ENCODE measurements at places on chromosomes 16 and 17.

GRCh38 chr17:82231562-82232321 is 2.9 kb downstream of the SLC16A3 start:
- DNase-seq = peak; percentile 61

- DNase-seq = no peak
Measured at GRCh38 chr16:23409522-23409921, 43.5 kb downstream of the COG7 start.

GRCh38 chr16:48632137-48632774 is 22.3 kb upstream of the N4BP1 start:
- no peak for DNase-seq

DNA sequence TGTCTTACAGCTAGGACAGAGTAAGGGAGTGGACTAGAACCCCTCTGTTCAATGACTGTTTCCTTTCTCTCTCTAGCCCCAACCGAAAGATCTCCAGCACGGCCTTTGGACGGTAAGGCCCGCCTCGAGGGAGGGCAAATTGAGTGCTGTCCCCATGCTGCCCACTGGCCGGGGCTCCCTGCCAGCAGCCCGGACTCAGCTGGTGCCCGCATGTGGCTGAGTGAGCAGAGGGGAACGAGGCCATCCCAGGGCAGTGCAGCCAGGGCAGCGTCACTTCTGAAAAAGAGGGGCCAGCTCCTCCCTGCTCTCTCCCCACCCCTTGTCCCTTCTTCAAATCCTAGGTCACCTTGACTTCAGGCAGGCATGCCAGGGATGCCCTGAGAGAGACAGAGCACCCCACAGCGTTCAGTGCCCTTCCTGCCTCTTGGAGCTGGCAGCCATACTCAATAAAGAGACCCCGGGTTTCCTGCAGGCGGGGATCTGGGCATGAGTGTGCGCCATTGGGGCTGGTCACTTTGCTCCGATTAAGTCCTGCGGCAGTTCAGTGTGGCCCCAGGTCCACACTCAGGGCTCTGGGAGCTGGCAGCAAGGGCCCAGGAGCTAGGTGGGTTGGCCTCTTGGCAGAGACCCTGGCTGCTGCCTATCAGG is 130.9 kb downstream of the RAB11FIP4 start:
- no peak for DNase-seq

DNA sequence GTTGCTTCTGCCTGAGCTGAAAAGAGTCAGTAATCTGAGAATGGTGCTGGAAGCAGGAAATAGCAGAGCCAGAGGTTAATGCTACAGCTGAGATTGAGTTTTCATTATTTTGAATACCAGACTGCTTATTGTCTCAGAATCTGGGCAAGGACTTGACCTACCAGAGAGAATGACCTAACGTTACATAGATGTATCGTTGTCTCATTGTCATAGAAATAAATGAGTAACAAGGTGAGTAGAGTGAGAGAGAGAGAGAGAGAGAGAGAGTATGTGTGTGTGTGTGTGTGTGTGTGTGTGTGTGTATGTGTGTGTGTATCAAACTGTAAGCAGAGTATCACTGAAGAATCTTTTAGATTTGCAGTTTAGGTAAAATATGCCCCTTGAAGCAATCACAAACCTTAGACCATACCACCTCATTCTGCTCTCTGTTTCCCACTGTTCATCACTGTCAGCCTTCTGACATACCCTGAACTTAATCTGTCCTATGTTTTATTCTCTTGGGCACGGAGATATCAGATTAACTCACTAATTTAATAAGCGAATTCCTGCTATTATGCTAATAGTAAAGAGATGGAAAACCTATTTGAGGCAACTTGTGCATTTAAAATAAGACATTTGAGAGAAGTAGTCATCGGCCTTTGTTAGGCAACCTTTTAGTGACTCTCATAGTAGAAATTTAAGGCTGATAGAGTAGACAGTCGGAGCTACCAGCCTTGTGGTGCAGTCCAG is 87.8 kb downstream of the CYB561 start:
- no peak for DNase-seq

DNA sequence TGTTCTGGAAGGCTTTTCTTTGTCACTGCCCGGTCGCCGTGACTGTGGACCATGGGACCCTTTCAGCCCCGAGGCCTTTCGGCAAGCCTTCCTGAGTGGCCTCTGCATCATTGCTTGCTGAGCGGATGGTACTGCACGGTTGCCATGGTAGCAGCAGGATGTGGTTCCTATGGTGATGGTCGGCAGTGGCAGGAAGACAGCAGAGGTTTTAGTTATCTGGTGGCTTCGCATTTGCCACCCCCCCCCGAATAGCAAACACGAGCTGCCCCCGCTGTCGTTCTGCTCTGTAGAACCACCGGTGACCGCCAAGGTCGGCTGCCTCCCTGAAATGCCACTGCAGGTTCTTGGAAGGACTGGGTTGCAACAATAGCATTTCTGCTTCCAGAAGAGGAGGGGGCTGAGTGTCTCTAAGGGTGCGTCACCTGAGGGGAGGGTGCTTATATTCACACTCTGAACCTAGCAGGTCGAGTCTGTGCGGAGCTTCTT is 76.6 kb downstream of the CMIP start:
- peak; percentile 95 for DNase-seq

- no peak for DNase-seq
Measured at GRCh38 chr17:80091376-80091775, 10.0 kb upstream of the GAA start.

DNA sequence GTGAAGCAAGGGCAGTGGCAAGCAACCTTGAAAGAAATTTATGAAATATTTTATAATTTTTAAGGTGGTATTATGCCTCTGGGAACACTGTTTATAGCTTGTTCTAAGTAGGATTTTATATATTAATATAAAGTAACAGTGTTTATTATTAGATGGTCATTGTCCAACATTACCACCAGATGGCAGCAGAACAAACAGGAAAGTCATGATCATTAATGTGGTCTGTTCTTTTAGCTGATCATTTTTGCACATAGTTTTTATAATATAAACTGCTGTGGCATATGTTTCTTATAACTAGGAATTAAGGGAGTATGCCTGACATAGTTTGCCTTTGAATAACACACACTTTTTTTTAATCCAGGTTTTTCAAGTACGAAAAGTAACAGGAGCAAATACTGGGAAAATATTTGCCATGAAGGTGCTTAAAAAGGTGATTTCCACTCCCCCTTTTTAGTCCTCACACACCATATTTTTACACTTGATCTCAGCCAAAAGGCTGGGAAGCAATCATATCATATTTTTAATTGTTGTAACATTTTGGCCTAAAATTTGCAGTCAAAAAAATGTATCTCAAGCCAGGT is 21.4 kb downstream of the RPS6KB1 start:
- DNase-seq = peak; percentile 40

DNA sequence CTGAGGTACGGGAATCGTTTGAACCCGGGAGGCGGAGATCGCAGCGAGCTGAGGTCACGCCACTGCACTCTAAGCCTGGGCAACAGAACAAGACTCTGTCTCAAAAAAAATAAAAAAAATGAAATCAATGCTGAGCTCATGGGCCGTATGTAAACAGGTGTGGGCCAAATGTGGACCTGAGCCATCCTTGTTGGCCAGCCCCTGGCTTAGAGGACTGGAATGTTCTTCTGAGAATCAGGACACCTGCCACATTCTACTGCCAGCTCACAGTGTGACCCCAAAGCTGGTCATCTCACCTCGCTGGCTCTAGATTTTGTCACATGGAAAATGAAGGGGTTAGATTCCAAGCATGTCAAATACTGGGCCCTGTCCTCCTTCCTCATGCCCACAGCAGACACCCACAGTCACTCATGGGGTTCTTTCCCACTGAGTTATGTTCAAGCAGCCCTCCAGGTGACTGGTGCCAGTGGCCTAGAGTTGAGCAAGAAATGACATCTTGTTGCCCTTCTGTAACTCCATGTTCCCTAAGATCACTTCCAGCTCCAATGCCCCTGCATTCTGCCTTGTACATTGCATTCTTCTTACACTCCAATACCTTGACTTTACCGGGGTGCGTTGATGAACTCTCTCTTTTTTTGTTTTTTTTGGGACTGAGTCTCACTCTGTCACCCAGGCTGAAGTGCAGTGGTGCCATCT is 110.6 kb downstream of the ABCC1 start:
- no peak for DNase-seq

- DNase-seq = peak; percentile 40
Measured at GRCh38 chr17:43832976-43833829, at the start of gene MPP3. Gene MPP3 (minus strand): TSS chr17:43833146. CDS start chr17:43831906, 1,240 bp downstream.

DNA sequence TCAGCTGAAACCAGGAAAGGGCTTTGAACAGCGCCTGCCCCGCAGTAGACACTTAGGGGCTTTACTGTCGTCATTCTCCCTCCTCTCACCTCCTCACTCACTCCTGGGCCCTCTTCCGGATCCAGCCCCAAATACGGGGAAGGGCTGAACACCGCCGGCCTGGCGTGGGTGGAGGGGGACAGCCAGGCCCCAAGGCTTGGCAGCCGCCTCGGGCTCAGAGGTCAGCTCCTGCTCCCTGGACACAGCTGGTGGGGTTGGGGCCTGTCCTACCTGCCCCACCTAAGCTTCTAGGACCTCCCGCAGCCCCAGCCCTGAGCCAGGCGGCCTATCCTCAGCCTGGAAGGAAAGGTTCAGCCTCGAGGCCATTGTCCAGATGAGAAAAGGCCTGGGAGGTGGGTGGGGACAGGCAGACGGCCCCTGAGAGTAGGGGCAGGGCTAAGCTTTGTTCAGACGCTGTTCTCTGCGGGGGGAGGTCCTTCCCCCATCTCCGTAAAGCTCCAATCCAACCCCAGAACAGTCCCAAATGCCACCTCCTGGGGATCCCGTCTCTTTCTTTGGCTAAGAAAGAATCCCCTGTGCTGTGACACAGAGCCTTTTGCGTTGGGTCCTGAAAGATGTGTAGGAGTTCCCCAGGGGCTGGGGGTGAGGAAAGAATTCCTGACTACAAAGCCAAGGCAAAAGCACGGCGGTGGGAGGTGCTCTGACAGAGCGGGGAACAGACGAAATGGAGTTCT is 881 bp upstream of the LLGL1 start:
- DNase-seq = no peak

DNA sequence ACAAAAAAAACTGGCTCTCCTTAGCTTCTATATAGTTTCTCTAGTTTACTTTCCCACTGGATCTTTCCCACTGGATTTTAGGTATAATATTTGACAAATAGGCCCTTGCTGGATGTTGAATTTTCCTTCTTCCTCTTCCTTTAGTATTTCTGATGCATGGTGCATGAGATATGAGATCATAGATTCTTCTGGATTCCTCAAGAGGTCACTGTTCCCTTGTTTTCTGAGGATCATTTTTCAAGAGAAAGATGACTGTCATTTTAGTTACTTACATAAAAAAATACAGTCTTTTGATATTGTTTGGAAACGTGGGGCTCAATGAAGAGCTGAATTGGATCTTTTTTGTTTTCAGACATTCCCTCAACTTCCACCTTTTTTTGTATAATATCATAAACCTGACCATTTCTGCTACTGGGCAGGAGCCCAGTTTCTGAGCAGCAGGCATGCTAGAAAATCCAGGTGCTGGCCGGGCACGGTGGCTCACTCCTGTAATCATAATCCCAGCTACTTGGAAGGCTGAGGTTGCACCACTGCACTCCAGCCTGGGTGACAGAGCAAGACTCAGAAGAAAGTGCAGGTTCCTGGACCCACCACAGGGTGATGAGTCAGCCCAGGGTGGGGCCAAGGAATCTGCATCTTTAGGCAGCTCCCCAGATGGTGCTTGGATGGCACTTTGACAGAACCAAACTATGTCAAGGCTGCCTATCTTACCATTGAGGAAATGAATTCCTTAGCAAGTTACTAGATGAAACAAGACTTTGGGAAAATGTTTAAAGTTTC is 70.3 kb downstream of the SDR42E1 start:
- DNase-seq = peak; percentile 11

DNA sequence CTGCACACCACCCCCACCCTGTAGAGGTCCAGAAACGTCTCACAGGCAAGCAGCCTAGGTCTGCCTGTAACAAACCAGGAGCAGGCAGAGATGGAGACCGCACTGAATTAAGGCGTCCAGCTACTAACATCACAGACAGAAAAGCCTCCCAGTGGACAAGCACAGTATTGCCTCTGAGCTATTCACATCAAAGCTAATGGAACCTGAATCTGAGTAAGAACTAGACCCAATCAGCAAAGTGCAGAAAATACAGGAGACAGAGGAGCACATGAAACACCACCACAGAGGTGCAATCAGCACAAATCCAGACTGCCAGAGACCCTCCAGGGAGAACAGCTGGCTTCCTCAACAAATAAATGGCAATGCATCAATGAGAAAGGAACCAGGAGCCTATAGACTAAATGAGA is 22.2 kb upstream of the PEMT start:
- no peak for DNase-seq

- peak; percentile 98 for DNase-seq
Measured at GRCh38 chr17:39754161-39754957, 16.6 kb downstream of the GRB7 start.

DNA sequence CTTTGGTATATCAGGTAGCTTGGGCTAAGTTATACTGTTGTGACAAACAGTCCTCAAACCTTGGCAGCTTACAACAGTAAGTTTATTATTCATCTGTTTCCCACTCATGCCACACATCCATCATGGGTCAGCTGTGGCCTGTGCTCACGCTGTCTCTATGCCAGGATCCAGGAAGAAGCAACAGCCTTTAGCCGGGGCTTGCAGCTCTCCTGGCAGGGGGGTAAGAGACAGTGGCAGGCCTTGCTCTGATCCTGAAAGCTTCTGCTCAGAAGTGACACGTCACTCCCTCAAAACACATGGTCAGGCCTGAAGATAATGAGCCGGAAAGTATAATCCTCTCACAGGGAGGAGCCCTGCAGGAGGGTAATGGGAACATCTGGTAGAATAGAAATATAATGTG is 377.6 kb downstream of the CPPED1 start:
- DNase-seq = no peak

- no peak for DNase-seq
Measured at GRCh38 chr17:55383771-55384642, 37.6 kb downstream of the MMD start.

DNA sequence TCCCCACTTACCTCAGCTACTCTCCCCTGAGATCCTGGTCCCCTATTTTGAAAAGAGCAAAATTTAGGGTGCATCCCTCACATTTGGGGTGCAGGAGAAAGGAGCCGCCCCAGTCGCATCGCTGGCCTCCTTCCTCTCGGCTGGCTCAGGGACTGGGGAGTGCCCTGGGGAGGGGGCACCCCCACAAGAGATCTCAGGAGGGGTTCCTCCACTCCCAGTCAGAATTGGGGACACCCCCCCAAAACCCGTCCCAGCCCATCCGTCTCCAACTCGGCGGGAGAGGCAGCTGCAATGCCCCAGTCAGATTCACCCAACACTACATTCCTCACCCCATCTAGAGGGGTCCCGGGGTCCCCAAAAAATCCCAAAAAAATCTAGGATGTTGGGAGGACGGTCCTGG is 3.5 kb upstream of the BCL6B start:
- no peak for DNase-seq

DNA sequence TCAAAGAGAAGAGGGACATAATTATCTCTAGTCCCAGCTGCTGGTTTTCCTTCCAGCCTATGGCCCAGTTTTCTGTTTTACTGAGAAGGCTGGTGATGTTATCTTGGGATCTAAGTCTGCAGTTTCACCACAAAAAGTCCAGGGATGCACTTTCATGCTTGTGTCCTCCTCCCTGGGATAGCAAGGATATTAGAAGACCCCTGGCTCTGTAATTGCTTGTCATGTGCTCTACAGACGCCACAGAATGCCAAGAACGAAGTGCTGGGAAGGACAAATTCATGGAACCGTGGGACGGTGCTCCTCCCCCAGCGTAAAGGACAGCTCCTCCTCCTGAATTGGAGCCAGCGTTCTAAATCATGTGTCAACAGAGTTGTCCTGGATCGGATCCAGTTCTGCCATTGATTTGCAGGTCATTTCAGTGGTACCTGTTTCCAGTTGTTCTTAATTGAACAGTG is 8.6 kb downstream of the MAPT start:
- no peak for DNase-seq
